Naive B cell (primary cell): ENCODE measurements at places on chromosomes 4 and X. TPM values are rescaled to one million over a fixed set of nuclear protein-coding genes. Genes with fewer than 3 reads are reported as not detected.

The KCNE5 gene
- polyA plus RNA-seq = not detected

DNA sequence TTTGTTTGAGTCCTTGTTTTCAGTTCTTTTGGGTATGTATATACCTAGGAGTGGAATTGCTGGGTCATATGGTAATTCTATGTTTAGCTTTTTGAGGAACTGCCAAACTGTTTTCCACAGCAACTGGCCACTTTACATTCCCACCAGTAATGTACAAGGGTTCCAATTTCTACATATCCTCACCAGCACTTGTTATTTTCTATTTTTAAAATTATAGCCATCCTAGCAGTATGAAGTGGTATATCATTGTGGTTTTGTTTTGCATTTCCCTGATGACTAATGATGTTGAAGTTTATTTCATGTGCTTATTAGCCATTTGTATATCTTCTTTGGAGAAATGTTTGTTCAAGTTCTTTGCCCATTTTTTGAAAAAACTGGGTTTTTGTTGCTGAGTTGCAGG is 39.6 kb downstream of the TMEM164 start:
- no peak for DNase-seq

DNA sequence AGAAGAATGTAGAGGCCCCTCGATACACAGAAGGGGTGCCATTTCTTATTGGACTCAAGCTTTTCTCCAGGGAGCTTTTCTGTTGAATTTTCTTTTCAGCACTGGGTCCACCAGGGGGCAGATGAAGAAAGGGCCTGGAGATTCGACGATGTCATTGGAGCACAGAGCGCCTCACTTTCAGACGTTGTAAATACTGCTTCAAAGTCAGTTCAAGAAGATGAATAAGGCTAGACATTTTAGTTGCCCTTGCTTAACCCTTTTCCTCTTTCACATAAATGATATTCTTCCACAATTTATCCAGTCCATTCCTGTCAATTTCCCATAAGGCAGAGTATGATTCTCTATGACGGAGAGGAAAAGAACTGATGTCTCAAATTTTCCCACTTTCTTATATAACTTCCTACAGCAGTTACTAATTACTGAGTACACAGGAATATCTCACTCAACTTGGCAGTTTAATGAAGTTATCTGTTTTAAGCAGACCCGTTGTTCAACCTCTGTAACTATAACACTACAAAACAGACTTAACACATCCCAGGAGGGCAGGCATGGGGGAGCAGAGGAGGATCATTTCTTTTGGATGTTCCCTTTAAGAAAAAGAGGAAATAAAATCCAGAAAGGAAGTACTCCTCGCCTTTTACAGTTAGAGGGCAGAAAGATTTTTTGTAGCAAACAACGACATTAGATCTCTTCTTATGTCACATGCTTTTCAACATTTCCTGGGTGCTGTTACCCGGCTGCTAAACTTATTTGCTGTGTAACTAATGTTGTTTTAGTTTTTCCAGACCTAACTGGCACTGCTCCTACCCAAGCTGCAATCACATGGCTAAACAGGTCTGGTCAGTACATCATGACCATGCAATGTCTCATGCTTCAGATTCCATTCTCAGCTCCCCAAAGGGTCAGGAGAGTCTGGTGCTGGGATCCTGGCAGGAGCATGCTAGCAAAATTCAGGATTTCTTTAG is 12.2 kb upstream of the CENPU start:
- DNase-seq = peak; percentile 62

- DNase-seq = no peak
These were observed 1793.7 kb upstream of the TENM3 start for GRCh38 chr4:180449395-180449956.

DNA sequence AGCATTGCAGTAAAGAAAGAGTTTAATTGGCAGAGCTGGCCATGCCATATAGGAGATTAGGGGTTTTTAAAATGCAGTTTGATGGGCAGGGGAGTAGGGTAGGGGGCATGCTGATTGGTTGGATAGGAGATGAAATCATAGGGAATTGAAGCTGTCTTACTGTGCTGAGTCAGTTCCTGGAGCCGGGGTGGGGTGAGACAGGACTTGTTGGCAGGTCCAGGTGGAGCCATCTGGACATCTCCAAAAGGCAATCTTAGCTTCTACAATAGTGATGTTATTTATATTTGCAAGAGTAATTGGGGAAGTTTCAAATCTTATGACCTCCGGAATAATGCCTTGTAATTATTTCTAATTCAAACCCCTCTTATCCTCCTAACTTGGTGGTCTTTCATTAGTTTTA is 32.4 kb upstream of the PGM2 start:
- no peak for DNase-seq

DNA sequence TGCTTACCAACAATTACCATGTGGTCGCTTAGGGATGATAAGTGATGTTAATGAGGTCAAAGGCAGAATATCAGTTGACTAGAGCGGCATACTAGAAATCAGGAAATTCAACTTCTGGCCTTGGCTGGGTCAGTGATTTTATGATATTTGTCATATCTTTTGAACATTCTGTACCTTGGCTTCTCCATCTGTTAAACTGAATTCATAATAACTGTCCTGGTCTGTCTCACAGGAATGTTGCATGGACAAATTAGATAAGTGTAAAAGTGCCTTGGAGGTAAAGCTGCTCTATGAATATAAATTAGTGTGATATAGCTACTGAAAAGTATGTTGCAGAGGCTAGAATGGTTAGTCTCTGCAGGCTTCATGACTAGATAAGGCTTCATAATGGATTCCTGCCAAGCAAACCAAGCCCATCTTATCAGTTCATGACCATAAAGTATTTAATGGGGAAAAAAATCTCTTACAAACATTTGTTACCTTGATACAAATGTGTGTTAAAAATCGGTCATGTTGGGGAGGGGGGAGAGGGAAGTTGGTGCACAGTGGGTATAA is 104.6 kb upstream of the BMPR1B start:
- no peak for DNase-seq

- no peak for DNase-seq
These were observed 46.7 kb downstream of the FGF16 start for GRCh38 chrX:77493677-77494553.

GRCh38 chr4:7390906-7391636 is 43.7 kb downstream of the PSAPL1 start:
- DNase-seq = no peak

DNA sequence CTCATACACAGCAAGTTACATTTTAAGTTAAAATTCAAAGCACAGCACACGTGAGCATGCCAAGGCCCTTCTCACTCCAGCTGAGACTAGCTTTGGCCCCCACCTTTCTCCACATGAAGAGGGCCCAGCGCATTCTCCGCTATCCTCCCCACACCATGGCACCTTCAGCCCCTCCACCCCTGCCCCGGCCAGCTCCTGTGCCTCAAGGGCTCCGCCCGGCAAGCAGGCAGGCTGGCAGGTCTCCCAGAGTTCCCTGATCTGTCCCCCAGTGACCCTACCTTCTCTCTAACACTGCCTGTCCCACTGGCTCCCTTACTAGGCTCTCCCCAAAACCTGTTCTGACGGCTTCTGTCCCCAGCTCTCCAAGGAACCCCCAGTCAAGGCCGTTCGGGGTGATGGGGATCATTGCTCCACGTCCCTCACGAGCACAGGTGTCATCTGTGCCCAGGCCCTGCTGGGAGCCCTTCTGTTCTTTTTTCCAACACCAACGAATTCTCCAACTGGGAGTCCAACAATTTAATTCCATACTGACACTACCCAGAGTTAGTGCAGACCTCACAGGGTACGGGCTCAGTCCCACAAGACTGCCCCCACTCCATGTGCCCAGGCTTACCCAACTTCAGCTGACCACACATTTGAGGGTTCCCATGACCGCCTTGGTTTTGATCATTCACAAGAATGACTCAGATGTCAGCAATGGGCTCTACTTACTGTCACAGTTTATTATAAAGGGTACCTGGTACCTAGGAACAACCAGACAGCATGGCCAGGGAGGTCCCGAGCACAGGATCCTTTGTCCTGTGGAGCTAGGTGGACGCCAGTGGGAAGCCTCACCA is 4.2 kb downstream of the LETM1 start:
- DNase-seq = no peak
